ENCODE measurements at places on chromosomes 16 and 17.

- DNase-seq: no peak
These were observed 740 bp upstream of the SLC5A10 start for GRCh38 chr17:18950944-18951905.

- no peak for DNase-seq
These were observed 1.6 kb upstream of the MRPL38 start for GRCh38 chr17:75906143-75906884.

DNA sequence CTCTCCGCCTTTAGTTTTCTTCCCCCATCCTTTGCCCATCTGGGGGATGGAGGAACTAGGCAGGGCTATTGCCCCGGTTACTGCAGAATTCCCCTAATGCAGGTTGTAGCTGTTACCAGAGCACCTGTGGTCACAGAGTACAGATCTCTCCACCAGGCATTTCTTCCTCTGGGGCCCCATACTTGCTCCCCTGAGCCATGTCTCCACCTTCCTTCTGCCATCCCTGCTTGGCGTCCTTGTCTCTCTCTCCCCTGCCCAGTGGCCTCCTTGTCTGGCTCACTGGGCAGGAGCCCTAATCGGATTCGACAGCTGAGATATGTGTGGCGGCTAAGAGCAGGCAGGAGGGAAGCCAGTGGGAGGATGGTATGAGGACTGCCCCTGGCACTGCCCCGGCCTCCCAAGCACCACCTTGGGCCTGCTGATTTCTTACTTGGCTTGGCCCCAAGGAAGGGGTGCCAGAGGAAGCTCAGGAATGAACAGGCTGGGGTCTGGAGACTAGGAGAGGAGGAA lies 2.0 kb downstream of the RARA start:
- DNase-seq: no peak

GRCh38 chr16:57194512-57194911 lies 8.4 kb downstream of the RSPRY1 start:
- no peak for DNase-seq

All from NCI-H1436 (cell line).